ENCODE measurements at places on chromosomes 6 and 20. TPM values are rescaled to one million over a fixed set of nuclear protein-coding genes. Genes with fewer than 3 reads are reported as not detected.

DNA sequence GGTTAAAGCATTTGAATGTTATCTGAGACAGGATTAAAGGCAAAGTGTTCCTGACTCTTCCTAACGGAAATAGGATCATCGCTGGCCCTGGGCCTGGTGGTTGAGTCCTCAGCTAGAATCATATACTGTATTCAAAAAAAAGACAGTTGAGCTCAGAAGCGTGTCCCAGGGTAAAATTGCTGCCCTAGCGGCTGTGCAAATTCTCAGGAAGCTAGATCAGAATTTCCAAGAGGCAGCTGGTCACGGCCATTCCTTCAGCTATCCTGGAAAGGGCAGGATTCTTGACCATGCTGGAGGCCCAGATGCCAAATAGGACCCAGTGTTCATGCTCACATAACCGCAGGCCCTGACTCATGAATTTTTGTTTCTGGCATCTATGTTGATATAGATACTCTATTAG lies 67.4 kb downstream of the STMND1 start:
- DNase-seq = no peak

DNA sequence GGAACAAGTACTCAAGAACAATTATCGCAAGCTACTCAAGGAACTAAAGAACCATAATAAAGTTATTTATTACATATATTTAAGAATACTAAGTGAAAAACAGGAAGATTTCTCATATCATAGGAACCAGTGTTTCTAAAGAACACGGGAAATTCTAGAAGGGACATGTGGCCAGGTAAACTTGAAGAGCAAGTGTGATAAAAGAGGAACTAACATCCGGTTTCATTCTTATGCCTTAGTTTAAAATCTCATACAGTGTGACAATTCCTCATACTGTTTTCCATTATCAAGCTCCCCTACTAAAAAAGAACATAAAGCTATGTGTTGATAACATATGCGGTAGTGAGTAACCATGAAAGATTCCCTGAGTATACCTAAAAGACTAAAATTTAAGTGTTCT lies 163.5 kb upstream of the SHLD1 start:
- DNase-seq = no peak

DNA sequence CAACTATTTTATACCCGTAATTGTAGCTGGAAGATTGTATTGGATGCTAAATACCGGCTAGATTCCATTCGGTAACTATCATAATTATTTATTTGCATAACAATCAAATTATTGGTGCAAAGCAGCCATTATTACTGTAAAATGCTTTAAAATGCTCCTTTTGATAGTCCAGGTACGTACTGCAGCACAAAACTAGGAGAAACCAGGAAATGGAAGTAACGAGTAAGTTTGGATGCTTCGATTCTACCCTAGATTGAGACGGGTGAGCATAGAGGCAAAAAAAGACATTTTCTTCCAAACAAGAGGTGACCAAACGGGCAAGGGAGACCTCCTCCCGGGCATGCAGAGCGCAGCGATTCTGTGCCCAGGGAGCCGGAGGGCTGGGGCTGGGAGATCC lies 469 bp upstream of the XRN2 start:
- no peak for DNase-seq

DNA sequence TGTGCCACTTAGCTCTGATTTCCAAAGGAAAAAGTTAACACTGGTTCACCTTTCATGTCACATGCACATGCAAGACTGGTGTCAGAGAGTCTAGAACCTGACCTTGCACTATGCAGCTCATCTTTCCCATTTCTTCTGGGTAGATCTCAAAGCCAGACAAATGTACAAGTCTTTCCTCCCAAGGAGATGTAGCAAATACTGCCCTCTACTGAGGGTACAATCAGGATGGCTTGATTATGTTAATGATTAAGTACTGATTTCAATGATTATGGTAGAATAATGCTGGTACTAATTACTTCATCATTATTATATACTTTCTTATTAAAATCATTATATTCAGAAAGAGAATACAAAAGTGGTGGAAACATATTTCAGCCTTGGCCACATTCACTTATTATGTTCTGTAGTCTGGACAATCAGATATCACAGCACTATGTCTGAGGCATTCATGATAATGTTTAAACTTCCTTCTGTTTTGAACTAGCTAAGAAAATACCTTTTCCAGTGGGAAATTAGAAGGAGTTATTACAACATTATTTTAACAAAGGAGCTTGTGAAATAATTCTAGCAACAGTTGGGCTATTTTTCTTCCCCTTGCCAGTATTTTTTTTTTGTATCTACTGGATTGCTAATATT lies 68.5 kb upstream of the FOXO3 start:
- no peak for DNase-seq

DNA sequence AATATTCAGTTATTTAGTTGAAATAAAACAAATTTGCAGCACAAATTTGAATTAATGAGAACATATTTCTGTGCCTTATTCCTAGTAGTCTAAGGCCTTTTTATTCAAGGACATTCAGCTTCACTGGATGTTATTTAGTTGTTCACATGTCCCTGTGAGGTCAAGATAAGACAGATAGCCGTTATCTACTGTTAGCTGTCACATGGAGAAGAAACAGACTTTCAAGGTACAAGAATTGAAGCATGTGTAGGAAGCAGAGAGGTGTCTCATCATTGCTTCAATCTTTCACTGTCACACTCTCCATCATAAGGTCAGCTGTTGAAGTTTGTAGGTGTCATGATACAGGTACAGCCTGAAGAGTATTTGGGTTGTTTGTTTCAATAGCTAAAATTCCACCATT lies 112.9 kb upstream of the JAG1 start:
- no peak for DNase-seq

DNA sequence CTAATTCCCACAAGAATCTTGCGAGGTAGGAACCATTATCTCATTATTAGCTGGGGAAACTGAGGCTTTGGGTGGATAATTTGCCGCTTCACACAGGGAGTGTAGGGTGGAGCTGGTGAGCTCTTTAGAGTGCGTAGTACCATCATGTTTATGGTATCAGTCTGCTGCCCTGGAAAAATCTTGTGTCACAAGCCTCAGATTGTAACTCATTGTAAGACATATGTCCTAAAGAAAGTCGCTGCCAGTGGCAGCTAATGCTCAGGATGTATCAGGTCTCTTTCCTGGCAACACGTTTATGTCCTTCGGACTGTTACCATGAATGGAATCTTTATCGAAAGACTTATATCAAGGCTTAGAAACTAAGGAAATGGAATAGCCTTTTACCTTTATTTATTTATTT lies 1.9 kb downstream of the ZFAND3 start:
- no peak for DNase-seq

HLA-DPB1 gene
- 35.9 TPM for polyA plus RNA-seq

LRRC73 gene
- polyA plus RNA-seq = 1.1 TPM

RPS6KA2 gene
- polyA plus RNA-seq = 34.0 TPM

OPRM1 gene
- polyA plus RNA-seq = not detected

Data from right cardiac atrium (tissue), 5 donors.